ENCODE measurements at places on chromosomes 2 and 18. TPM values are rescaled to one million over a fixed set of nuclear protein-coding genes. Genes with fewer than 3 reads are reported as not detected.

- H3K4me1 ChIP-seq: no peaks in the 10 kb centered on the region
- no peak overlapping the region for H3K4me3 ChIP-seq
- no peak for DNase-seq
- H3K27ac ChIP-seq: no peak overlapping the region
These were observed 300.3 kb downstream of the NBAS start for GRCh38 chr2:15260835-15261234.

DNA sequence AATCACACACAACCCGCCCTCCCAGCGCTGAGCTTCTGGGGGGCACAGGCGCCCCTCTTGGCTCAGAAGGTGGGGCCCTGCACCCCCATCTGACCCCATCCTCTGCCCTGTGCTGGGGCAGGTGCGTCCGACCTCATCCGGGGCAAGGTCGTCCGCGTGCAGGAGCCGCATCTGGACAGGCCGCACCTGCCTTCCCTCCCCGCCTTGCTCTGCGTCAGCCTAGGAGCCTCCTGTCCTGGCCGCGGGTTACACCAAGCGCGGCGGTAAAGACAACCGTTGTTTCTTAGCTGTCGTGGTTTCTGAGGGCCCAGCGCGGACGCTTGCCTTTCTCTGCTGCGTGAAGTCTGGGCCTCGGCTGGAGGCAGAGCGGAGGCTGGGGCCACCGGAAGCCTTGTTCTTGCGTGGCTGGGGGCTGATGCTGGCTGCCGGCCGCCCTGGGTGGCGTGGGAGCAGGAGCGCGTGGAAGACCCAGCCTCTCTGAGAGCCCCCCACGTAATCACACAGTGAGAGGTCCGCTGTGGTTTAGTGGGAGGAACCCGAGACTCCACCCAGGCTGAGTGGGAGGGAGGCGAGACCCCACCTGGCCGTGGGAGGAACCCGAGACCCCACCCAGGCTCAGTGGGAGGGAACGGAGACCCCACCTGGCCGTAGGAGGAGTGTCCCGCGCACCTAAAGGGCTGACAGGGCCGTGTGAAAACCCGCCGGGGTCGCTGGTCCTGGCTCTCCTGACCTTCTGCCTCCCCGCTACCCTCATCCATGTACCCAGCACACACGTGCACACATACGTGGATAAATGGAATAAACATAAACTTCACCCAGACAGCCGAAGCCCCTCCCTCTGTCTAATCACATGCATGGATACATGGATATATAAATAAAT lies 51.8 kb downstream of the KCNG2 start:
- H3K36me3 ChIP-seq: no peaks in the 10 kb centered on the region
- H3K4me1 ChIP-seq: no peaks in the 10 kb centered on the region
- H3K27ac ChIP-seq: no peak overlapping the region

DNA sequence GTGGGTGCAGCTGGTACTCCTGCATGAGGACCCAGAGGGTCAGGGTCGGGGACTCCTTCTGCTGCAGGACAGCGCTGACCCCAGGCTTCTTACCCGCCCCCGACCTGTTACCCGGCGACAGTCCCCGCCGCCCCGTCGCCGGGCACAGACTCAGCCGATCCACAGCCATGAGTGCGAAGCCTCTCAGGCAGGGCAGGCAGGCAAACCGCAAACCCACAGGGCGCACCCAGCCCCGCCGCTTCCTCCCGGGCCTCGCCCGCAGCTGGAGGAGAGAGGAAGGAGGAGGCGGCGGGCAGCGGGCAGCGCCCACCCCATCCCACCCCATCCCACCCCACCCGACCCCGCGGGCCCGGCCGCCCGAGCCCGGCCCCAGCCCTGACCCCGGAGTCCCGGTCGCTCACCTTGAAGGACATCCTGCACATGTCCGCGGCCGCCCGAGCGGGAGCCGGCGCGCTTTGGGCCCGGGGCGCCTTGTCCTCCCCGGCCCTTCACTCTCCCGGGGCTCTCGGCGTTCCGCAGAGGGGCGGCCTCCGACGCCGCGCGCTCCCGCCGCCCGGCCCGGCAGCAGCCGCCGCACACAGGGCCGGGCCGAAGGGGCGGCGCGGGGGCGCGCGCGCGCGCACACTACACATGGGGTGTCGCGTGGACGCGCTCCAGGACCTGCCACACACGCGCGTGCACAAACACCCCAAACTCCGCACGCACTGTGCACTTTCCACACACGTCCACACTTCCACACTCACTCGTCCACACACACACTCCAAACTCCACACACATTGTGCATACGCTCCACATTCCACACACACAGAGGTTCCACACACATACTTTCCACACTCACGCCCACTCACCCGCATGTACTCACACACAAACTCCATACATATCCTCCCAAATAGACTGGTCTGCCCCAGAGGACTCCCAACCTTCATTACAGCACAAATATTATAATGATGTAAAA lies at the start of gene ANKRD29:
TSS of gene ANKRD29 (minus strand) at position 603 of the 955 bp plus-strand sequence. CDS start at position 422, 181 bp downstream.
- DNase-seq: peak; percentile 81
- peak within 1 kb of the TSS; percentile 1 for H3K27ac ChIP-seq
- peak within 1 kb of the TSS; percentile 76 for H3K4me3 ChIP-seq
- peaks cover 15% of the 10 kb centered on the region for H3K4me1 ChIP-seq
- peaks cover 75% of the 10 kb centered on the region for H3K27me3 ChIP-seq

DNA sequence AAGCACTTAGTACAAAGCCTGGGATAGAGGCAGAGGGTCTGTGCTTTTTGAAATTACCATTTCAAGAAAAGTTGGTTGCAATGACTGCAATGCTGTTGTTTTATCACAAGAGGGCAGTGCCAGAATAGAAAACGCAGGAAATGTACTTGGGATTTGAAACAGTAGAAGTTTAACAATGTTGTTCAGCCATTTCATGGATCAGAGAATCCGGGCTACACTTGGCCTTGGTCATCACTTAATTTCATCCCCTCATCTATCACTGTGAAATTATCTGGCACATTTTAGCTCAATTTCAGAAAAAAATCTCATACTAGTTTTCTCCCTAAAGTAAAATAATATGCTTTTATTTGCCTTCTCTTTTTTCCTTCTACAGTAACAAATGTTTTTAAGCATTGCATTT lies 70.8 kb downstream of the RAPGEF4 start:
- no peak overlapping the region for H3K27ac ChIP-seq
- H3K4me3 ChIP-seq: no peak overlapping the region
- no peaks in the 10 kb centered on the region for H3K4me1 ChIP-seq
- no peak for DNase-seq
- no peaks in the 10 kb centered on the region for H3K36me3 ChIP-seq

DNA sequence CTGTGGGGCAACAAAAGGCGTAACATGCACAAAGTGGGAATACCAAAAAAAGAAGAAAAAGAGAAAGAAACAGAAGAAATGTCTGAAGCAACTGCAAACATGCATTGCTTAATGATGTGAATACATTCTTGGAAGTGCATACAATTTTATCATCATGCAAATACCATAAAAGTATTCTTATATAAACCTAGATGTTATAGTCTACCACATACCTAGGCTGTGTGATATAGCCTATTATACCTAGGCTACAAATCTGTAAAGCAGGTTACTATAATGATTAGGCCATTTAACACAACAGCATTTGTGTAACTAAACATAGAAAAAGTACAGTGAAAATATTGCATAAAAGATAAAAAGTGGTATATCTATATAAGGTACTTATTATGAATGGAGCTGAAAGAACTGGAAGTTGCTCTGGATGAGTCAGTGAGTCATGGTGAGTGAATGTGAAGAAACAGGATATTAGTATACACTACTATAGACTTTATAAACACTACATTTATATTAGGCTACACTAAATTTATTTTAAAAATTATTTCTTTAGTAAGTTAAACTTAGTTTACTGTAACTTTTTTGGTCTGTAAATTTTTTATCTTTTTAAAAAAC lies 319.4 kb upstream of the KCNH7 start:
- no peaks in the 10 kb centered on the region for H3K36me3 ChIP-seq
- no peaks in the 10 kb centered on the region for H3K4me1 ChIP-seq
- DNase-seq: no peak
- H3K27me3 ChIP-seq: no peaks in the 10 kb centered on the region

GRCh38 chr2:167929484-167929883 lies 317.9 kb downstream of the STK39 start:
- H3K4me3 ChIP-seq: no peak overlapping the region
- no peak for DNase-seq
- no peaks in the 10 kb centered on the region for H3K36me3 ChIP-seq
- H3K4me1 ChIP-seq: no peaks in the 10 kb centered on the region
- H3K27me3 ChIP-seq: peaks cover 15% of the 10 kb centered on the region
- H3K27ac ChIP-seq: no peak overlapping the region

DNA sequence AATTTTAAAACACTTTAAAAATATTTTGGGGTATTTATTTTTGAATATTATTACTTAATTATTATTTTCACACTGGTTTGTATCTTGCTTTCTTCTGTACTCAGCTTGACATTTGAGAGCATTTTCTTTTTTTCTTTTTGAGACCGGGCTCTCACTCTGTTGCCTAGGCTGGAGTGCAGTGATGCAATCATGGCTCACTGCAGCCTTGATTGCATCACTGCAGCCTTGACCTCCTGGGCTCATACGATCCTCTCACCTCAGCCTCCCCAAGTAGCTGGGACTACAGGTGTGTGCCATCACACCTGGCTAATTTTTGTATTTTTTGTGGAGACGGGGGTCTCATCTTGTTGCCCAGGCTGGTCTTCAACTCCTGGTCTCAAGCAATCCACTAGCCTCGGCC lies 79.9 kb upstream of the DLX2 start:
- peaks cover 4% of the 10 kb centered on the region for H3K27me3 ChIP-seq
- peaks cover 10% of the 10 kb centered on the region for H3K4me1 ChIP-seq
- no peak overlapping the region for H3K27ac ChIP-seq
- no peak for DNase-seq

GRCh38 chr2:28406276-28407096 lies 13.8 kb downstream of the FOSL2 start:
- H3K36me3 ChIP-seq: peaks cover 74% of the 10 kb centered on the region
- H3K27me3 ChIP-seq: no peaks in the 10 kb centered on the region
- H3K4me3 ChIP-seq: peak overlapping the region; percentile 5
- peak; percentile 90 for DNase-seq

- H3K27ac ChIP-seq: no peak overlapping the region
- no peaks in the 10 kb centered on the region for H3K36me3 ChIP-seq
- DNase-seq: no peak
- no peaks in the 10 kb centered on the region for H3K4me1 ChIP-seq
- H3K27me3 ChIP-seq: no peaks in the 10 kb centered on the region
These were observed 265.3 kb downstream of the DCC start for GRCh38 chr18:52605345-52605744.

Gene MFSD2B
- not detected for total RNA-seq

Gene ASXL3
- total RNA-seq: not detected

Gene IRS1
- total RNA-seq: 4.5 TPM

Gene FBXO36
- total RNA-seq: 0.54 TPM
